ENCODE measurements at places on chromosomes 6 and 20.

GRCh38 chr6:161017766-161018564, 26.4 kb downstream of the MAP3K4 start:
- no peak for DNase-seq

DNA sequence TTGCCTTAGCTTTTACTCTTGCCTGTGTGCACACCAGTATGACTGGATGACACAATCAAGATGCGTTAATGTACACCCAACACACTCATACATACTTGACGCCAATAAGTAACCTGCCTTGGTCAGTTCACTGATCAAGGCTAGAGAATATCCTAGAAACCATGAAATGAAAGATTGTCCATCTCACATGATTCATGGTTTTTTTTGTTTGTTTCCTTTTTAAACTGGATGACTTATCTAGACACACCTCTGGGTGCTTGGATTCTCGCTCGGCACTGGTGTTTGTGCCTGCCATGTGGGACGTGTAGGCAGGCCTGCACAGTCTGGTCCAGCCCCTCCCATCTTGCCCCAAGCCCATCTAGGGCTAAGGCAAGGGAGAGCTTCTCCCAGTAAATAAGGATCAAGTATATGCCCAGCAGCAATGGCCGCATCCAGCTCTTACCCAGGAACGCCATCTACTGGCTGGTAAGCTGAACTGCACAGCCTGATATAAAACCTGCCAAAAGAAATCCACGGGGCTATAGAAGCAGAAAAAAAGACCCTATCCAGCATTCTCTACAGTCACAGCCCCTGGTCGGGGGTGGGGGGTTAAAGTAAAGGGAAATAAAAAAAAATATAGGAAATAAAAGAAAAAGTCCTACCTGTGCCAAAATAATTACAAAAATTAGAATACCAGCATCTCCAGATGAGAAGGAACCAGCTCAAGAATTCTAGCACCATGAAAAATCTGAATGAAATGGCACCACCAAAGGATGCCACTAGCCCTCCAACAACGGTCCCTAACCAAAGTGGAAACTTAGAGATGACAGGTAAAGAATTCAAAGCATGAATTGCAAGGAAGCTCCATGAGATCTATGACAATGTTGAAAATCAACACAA, 73.3 kb downstream of the OTOR start:
- DNase-seq = peak; percentile 6

GRCh38 chr6:151186804-151187330, 52.9 kb upstream of the AKAP12 start:
- no peak for DNase-seq

DNA sequence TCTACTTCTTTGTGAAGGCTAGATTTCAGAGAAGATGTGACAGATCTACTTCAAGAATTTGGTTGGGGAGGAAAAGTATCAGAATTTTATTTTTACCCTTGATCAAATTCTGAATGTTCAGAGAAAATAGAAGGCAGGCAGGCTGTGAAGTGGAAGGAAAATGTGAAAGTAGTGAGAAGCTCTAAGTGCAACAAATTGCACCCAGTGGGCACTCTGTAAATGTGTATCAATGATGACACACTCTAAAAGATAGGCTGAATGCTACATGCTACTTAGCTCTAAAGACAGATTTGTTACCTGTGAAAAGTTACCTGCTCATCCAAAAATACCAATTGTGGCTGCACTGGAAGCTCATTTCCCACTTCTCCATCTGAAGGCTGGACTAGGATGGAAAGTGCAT, 438.6 kb downstream of the PKHD1 start:
- no peak for DNase-seq

DNA sequence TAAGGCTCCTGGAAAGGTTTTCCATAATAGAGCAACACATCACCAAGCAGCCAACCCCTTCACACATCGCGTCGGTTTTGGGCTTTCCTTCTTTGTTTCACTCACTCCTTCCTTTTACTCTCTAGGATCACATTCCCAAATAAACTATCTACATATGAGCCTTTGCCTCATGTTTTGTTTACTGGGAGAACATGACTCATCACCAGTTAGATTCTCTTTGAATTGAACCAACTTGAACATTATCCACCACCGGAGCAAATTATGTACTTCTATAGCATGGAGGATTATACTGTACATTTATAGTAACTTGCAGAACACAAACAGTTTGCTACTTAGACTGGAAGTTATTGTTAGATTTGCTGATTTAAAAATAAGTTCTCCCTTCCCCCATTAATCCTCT, 41.0 kb downstream of the SAMD5 start:
- DNase-seq = no peak

DNA sequence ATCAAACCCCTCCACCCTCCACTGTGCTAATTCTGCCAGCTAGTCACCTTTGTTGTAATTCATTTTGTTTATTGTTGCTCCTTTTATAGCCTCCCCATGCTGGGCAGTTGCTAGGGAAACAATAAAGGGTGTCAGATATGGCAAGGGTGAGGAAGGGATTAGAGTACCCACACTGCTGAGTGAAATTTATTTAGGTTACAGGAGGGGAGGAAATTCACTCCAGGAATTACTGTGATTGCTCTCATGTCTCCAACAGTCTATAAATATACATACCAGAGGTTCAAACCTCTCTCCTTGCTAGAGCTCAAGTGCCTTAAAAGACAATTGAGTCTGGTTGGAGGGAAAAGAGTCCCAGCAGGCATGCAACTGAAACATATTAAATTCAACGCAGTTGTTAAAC, 90.6 kb upstream of the ADGRF1 start:
- no peak for DNase-seq

Measured in astrocyte (in vitro differentiated cells and primary cell).